Astrocyte (in vitro differentiated cells and primary cell): ENCODE measurements at places on chromosomes 7 and 10.

- peak; percentile 80 for DNase-seq
Observed at GRCh38 chr7:34107276-34107675, 201.9 kb downstream of the BMPER start.

DNA sequence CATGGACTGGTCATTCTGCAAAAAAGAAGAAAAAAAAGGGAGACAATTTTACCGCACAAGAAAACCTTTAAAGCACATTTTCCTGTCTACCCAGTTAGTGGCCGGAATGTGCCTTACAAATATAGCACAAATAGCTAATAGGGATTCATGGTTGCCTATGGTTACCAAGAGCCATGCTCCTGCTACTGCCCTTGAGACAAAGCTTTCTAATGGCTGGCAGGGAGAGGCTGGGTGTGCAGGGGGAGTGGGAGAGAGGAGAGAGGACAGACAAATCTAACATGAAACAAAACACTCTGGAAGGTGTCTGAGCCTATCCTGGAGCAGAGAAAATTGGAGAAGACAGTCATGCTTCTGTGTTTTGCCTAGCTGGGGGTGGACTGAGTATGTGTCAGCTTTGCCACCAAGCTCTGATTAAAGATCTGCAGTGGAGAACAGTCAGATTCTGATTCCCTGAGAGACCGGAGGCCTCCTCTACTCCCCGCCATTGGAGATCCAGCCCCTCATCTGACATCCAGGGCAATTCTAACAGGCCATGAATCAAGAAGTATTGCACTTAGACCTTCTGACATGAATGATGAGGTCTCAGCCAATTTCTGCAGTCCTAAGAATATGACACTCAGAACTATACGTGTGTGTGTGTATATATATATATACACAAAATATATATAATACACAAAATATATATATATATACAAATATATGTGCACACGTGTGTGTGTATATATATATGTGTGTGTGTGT, 80.2 kb downstream of the PRTFDC1 start:
- DNase-seq: peak; percentile 60

- no peak for DNase-seq
Observed at GRCh38 chr10:28008054-28008453, 9.2 kb upstream of the ODAD2 start.

DNA sequence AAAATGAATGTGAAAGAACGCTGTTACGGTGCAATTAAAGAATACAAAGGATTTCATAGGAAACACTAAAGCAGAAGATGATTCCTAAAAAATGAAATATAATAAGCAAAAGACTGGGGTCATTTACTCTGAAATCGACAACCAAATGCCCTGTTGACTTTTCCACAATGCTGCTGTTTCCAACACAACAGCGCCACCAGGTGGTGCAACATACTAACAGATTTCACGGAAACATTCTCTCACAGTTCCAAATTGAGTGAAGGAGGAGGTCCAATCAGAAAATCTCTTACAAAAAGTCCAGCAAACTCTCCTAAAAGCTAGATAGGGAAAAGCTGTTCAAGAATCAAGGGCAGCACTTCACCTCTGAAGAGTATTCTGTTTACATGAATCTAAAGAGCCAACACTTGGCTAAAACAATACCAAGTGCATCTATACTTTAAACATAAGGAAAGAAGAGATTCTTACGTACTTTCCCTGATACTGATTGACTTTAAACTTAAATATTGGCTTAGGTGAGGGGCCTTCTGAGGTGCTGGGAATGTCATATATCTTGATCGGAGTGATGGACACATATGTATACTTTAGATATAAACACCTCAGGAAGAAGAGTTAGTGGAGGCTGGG, 55.9 kb downstream of the UPF2 start:
- peak; percentile 61 for DNase-seq

DNA sequence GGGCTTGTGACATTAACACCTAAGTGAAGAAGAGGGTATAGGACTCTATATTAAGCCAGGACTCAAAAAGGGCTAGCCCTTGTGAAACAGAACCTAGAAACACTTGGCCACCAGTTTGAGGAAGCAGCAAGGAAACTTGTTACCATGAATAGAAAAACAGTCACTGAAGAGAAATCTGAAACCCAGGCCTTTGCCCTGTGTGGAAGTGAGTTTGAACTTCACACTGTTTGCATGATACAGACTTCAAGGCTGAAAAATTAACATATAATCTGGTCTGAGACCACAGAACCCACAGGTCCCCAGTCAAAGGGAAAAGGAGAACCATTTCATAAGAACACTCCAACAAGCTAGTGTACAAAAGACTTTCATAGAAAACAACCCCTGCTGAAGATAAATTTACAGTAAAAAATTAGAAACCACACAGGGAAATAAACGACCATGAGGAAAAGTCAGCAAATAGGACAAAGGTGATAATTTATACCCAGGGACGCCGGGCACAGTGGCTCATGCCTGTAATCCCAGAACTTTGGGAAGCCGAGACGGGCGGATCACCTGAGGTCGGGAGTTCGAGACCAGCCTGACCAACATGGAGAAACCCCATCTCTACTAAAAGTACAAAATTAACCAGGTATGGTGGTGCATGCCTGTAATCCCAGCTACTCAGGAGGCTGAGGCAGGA, 76.1 kb downstream of the SKIDA1 start:
- peak; percentile 23 for DNase-seq

GRCh38 chr10:51397695-51398094, 301.7 kb downstream of the CSTF2T start:
- DNase-seq: peak; percentile 77

DNA sequence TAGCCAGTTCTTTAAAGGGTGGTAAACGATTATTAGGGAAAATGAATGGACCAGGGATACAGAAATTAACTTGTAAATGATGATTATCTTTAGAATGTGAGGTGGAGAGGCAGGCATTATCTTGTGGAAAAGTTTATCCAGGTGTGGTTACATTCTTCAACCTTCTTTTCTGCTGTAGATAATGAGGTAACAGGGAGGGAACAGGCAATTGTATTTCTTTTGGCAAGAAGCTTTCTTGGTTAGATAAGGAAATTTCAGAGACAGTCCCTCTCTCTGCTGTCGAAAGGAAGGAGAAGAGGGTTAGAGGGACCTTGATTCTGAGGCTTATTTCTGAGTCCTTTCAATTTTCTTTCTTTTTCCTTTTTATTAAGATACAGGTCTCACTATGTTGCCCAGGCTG, 32.1 kb downstream of the MRPL32 start:
- no peak for DNase-seq

DNA sequence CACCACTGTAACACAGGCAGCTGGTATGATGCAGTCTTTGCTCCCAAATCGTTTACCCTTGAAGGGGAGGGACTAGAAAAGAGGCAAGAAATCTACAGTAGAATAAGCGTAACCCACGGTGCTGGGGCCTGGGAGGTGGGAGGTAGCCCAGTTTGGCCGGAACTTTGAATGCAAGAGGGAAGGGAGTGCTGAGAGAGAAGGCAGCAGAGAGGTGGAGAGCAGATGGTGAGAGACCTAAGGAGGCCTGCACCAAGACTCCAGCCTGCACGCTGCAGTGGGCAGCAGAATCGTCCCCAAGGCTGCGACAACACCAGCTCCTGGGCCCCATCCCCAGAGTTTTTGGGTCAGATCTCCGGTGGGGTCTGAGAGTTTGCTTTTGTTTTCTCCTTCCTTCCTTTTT, 547.5 kb downstream of the GALNT17 start:
- DNase-seq: no peak

GRCh38 chr7:8129318-8129659, 132.7 kb downstream of the ICA1 start:
- no peak for DNase-seq

DNA sequence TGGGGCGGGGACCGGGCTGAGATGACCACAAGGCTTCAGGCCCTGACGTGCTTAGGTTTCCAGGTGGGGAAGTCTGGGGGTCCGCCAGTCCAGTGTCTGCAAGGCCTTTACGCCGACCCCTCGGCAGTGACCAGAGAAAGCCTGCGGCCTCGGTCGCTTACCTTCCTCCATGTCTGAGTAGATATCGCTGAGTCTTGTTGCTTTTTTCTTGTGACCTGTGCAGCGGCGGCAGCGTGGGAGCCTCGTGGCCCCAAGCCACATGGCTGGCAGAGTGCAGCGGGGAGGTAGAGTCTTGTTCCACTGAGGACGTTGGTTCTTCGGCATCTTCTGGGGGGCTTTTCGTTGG, 329 bp downstream of the NOLC1 start:
- DNase-seq: no peak

GRCh38 chr10:101293007-101293723, 60.8 kb upstream of the BTRC start:
- DNase-seq: no peak

DNA sequence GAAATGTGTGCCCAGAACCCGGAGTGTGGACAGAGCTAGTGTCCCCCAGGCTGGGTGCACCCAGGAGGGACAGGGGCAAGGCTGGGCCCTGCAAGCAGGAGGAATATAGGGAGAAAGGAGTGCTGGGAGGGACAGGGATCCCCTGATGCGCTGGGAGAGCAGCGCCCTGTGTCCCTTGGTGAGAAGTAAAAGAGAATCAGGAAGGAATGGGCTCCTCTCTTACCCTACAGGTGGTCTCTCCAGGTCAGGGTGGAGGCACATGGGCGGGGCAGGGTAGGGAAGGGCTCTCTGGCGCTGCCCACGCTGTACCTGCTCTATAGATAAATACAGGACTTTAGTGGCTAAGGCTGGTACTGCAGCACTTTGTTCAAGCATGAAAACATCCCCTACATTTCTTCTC, 753.8 kb downstream of the GRID1 start:
- no peak for DNase-seq

GRCh38 chr10:77428691-77429395, 208.8 kb downstream of the KCNMA1 start:
- peak; percentile 64 for DNase-seq

DNA sequence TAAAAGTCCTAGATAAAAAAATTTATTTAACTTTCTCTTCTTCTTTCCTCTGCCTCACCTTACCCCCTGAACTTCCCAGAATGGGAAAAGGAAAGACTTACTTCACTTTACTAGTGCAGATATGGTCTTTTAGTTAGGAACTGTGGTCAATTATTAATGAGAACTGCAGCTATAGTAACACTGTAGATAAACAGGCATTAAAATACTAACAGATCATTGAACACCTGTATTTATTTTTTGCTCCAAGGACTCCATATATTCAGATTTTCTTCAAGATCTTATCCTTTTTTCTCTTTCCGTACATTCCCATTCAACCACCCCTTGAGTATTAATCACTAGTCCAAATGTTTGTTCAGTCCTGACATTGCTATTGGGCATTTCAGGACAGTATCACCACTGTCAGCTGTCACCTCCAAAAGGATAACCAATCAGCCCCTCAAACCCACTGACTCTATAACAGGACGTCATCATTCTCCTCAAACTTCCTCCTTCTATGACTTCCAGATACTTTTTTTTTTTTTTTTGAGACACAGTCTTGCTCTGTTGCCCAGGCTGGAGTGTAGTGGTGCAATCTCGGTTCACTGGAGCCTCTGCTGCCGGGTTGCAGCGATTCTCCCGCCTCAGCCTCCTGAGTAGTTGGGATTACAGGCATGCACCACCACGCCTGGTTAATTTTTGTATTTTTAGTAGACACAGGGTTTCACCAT, 4.2 kb downstream of the CPVL start:
- DNase-seq: no peak

GRCh38 chr7:36408589-36408988, 18.9 kb downstream of the ANLN start:
- DNase-seq: no peak
